ENCODE measurements at places on chromosomes 12 and 14.
A peak's percentile ranks its signal among the peaks of the same experiment; 100 is the strongest.

- peak; percentile 54 for DNase-seq
Observed at GRCh38 chr14:60349663-60350365, 100.8 kb downstream of the PPM1A start.

DNA sequence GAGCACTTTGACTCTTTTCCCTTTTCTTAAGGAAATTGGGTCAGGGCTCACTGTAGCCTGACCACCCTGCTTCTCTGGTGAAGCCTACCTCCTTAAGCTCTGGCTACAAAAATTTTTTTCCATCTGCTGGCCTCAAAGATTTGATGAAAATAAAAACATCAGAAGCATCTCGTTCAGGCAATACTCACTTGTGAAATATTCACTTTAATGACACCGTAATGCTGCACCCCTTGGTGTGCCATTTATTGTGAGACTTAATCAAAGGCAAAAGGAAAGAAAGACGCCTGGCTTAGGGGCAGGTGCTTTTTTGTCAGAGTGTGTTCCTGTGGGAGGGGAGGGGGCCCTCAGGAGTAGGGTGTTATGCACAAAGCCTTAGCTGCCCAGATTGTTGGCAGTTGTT lies 155.0 kb upstream of the TMPO start:
- DNase-seq = no peak

GRCh38 chr12:1343422-1343821 lies 251.0 kb downstream of the FBXL14 start:
- DNase-seq = no peak

DNA sequence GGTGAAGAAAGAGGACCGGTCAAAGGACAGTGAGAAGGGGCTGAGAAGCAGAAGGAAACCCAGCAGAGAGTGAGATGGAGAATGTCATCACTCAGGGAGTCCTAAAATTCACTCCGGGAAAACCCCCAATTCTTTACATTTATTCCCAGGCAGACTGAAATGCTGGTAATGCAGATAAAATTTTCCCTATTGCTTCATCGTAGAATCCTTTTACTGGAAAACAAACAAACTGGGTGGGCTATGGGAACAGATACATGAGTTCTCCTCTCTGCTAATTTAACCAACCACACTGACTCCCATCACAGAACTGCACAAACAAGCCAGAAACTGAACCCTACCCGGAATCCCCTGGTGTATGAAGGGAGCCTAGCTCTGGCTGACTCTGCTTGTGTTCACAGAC lies 20.9 kb downstream of the HEBP1 start:
- DNase-seq = no peak

DNA sequence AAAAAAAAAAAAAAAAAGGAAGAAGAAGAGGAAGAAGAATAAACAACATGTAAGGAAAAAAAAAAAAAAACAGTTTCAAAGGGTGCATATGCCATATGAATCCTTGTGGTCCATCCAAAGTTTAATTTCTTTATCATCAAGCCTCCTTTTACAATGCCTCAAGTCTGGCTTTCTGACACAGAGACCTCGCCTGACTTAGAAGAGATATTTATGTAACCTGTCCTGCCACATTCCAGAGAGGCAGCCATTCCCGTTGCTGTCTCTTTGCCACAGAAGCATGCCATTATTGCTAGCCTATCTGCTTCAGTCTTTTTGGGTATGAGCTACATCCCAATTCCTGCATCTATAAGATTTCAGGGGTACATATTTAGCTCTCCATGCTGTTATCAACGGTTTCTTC lies 596.7 kb upstream of the ATP2B1 start:
- DNase-seq = no peak
